Heart left ventricle (tissue), 16 donors: ENCODE measurements at places on chromosomes 16 and 17.

GRCh38 chr17:59367657-59368045, 36.2 kb downstream of the YPEL2 start:
- no peak for DNase-seq

- DNase-seq: no peak
Observed at GRCh38 chr16:89352091-89352681, 134.7 kb downstream of the ZNF778 start.

- no peak for DNase-seq
Observed at GRCh38 chr17:50872710-50873424, 6.7 kb upstream of the TOB1 start.

DNA sequence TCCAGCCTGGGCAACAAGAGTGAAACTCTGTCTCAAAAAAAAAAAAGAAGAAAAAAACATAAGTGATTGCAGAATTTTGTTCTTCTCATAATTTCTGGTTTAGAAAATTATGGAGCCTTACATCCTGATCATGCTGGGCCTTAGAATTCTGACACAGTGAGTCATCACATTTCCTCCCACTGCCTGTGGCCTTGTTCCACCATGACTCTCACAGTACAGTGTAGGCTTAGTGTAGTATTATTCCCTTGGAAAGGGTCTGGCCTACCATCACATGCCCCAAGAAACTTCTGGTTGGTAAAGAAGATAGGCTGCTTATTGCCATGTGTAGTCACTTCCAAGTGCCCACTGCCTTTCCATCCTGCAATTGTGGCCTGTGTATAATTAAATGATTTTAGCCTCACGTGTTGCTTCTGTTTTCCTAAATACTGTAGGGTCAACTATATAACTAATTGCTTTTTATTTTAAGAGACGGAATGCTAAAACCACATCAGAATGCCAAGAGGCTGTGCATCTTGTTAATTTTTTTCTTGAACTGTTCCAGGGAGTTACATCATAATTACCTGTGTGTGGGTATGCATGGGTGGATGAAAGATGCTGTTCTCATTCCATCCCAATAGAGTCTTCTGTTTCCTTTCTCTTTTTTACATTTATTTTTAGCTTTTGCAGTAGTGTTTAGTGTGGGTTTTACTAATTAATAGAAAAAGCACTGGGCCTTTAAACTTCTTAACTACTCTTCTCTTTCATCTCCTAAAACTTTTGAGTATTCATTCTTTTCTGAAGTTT, 25.9 kb downstream of the OGFOD1 start:
- no peak for DNase-seq
